ENCODE measurements at places on chromosomes 2 and 18. TPM values are rescaled to one million over a fixed set of nuclear protein-coding genes. Genes with fewer than 3 reads are reported as not detected.

The CCDC121 gene
- 4.5 TPM for polyA plus RNA-seq

The CCNT2 gene
- 13.5 TPM for polyA plus RNA-seq

The TOGARAM2 gene
- polyA plus RNA-seq, result 2.2 TPM

The CYP1B1 gene
- polyA plus RNA-seq, result 10.4 TPM

The CYTIP gene
- polyA plus RNA-seq, result 1.00 TPM

The SYT4 gene
- 0.38 TPM for polyA plus RNA-seq

The CHAC2 gene
- polyA plus RNA-seq, result 5.5 TPM

The HOXD12 gene
- polyA plus RNA-seq, result not detected

The SLC11A1 gene
- 4.1 TPM for polyA plus RNA-seq

The ELOA2 gene
- polyA plus RNA-seq, result not detected

The MEP1B gene
- polyA plus RNA-seq, result 6.0 TPM

The PTPRN gene
- not detected for polyA plus RNA-seq

The CPLX4 gene
- polyA plus RNA-seq, result not detected

The GALNT1 gene
- polyA plus RNA-seq, result 21.4 TPM

The FHOD3 gene
- 9.6 TPM for polyA plus RNA-seq

The MAP2 gene
- 21.0 TPM for polyA plus RNA-seq

The TBR1 gene
- not detected for polyA plus RNA-seq

The C2orf81 gene
- polyA plus RNA-seq, result 4.5 TPM

The PARD3B gene
- polyA plus RNA-seq, result 6.8 TPM

The IL37 gene
- polyA plus RNA-seq, result not detected

The MEIS1 gene
- 31.5 TPM for polyA plus RNA-seq

The EDAR gene
- polyA plus RNA-seq, result not detected

The PKP4 gene
- polyA plus RNA-seq, result 17.7 TPM

The TUBB8B gene
- polyA plus RNA-seq, result not detected

The RBKS gene
- 0.90 TPM for polyA plus RNA-seq

The AMER3 gene
- polyA plus RNA-seq, result not detected

The ACMSD gene
- not detected for polyA plus RNA-seq

The CIB4 gene
- polyA plus RNA-seq, result not detected

The IL1RN gene
- polyA plus RNA-seq, result 11.6 TPM

The SRBD1 gene
- polyA plus RNA-seq, result 5.4 TPM

The SERPINB12 gene
- polyA plus RNA-seq, result not detected

The GPAT2 gene
- 3.5 TPM for polyA plus RNA-seq

The CELF4 gene
- polyA plus RNA-seq, result not detected
